ENCODE measurements at places on chromosomes 6 and 20.

DNA sequence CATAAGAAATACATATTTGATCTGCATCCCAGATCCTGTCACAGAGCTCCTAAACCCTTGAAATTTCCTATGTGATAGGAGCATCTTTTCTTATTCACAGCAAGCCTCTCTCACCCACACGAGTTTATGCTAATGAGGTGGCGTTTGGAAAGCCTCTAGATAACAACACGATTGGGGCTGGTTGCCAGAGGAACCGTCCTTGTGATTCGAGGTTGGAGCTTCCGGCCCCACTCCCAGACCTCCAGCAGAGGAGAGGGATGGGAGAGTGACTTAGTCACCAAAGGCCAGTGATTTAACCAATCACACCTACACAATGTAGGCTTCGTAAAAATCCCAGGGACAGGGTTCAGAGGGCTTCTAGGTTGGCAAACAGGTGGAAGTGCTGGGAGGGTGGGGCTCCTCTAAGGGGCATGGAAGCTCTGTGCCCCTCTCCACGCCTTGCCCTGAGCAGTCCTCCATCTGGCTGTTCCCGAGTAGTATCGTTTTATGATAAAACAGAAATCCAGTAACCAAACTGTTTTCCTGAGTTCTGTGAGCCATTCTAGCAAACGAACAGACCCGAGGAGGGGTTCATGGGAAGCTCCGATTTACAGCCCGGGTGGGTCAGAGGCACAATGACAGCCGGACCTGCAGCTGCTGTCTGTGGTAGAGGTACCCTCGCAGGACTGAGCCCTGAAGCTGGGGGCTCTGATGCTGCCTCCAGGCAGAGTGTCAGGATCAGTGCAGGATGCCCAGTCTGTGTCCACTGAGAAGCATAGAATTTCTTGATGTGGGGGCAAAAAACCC is 238.1 kb upstream of the ARID1B start:
- no peak for DNase-seq

GRCh38 chr6:14709900-14710299 is 536.0 kb upstream of the JARID2 start:
- DNase-seq, result no peak

- DNase-seq, result no peak
These were observed 34.9 kb downstream of the KLHL31 start for GRCh38 chr6:53630533-53631226.

DNA sequence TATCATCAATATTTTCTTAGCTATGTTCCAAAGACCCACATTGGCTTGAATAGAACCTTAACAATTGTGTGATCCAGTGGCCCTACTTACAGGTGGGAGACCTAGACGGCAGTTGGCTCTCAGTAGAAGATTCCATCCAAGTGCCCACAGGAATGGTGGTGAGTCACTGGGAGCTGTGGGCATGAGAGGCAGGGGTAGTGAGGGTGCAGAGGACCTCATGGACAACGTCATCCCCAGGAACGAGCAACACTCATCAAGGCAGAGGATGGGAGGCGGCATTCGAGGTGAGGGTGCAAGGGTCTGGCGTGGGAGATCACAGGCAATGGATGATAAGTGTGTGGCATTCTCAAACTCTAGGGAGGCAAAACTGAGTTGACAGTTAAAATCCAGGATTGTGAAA is 17.5 kb upstream of the SPO11 start:
- DNase-seq, result no peak

GRCh38 chr6:114648847-114649246 is 306.0 kb upstream of the HS3ST5 start:
- DNase-seq, result no peak
